ENCODE measurements at places on chromosomes 5 and 9.
A peak's percentile ranks its signal among the peaks of the same experiment; 100 is the strongest.

DNA sequence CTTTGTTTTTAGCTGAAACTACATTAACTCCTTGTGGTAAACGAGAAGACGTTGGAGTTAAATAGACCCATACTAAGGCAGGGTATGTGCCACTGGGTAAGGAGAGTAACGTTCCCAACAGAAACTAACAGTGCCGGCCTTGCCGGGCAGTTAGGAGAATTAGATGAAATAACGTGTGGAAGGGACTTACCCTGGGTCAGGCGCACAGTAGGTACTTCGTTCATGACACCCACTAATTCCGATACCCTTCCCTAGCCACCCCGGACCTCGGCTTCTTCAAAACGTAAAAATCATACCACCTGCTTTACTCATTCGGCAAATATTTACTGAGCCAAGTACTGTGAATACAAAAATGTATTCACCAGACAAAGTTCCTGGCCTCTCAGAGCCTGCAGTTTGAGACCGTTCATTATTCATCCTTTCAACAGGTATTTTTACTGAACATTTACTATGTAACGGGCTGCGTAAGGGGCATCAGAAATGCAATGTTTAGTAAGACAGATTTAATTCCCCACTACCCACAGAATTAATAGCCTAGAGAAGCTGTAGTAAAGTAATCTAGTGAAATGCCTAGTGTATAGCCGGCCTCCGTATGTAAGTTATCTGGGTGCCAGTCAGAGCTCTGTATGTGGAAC is 3.2 kb upstream of the SMIM23 start:
- DNase-seq: no peak

GRCh38 chr9:34587271-34587670 is 2.3 kb downstream of the CNTFR start:
- DNase-seq: no peak

GRCh38 chr5:73902327-73903051 is 276.5 kb downstream of the ARHGEF28 start:
- DNase-seq: peak; percentile 17

DNA sequence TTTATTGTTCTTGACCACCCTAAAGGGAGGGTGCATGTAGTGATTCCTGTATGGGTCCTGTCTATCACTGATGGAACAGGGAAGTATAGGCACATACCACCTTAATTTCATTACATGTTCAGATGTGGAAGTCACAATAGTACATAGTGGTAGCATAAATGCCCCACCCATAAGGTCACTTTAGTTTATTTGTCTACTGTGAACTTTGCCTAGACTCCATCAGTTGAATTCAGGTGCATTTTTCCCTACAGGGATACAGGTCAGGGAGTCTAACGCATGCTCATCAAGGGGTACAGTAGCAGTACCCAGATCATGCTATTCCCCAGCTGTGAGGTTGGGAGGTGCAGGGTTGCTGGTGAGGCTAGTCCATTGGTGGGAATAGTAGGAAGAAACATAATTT is 175.0 kb downstream of the MEF2C start:
- no peak for DNase-seq

Measured in non-pigmented ciliary epithelial cell (primary cell).